ENCODE measurements at places on chromosomes 11 and 22.
A peak's percentile ranks its signal among the peaks of the same experiment; 100 is the strongest.

GRCh38 chr11:12274558-12275197, 102.7 kb upstream of the PARVA start:
- no peak for DNase-seq

- no peak for DNase-seq
Observed at GRCh38 chr11:107988397-107989158, 20.1 kb upstream of the CUL5 start.

DNA sequence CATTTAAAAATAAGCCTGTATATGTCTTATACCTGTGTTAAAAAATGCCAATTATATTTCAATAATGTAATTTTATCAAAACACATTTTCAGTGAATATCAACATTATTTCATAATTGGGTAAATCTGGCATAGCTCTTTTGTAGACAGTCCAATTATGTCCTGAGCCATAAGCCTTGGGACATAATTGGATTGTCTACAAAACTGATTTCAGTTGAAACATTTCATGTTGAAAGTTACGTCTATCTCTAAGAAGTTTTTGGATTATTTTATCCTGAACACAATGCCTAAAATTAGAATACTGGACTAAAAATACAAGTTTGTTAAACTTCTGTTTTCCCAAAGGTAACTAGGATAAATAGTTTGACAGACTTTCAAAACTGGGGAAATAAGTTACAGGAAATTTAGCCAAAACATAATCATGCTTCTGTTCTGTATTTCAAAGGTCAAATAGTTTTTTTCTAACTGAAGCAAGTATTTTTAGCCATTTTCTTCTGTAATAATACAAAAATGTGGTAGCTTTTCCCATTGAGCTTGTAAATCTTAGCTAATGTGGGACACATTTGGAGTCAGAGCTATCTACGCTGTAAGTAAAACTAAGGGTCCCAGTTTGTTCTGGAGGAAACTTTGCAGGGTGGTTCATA, 100.7 kb upstream of the BIRC3 start:
- no peak for DNase-seq

- DNase-seq, result peak; percentile 85
Observed at GRCh38 chr11:86218125-86219084, 26.1 kb upstream of the EED start.

- DNase-seq, result no peak
Observed at GRCh38 chr22:25663654-25664053, 78.3 kb upstream of the MYO18B start.

GRCh38 chr22:42686756-42687491, 33.7 kb downstream of the A4GALT start:
- no peak for DNase-seq

- DNase-seq, result no peak
Observed at GRCh38 chr22:20590477-20591294, 83.3 kb downstream of the MED15 start.

DNA sequence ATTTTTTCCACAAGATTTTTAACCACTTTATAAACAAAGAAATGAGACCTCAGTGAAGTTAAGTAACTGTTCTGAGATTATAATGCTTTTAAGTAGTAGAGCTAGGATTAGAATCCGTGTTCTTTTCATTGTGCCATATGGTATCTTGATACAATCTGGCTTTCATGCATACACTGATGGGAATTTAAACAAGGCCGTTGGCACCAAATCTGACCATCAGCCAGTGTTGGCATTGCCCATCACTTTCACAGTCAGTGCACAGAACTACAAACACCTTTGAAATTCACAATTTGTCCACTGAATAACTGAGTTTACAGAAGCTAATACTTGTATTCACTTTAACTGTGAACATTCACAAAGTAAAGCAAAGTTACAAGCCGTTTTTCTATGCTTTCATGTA, 1228.0 kb downstream of the TBC1D22A start:
- no peak for DNase-seq

DNA sequence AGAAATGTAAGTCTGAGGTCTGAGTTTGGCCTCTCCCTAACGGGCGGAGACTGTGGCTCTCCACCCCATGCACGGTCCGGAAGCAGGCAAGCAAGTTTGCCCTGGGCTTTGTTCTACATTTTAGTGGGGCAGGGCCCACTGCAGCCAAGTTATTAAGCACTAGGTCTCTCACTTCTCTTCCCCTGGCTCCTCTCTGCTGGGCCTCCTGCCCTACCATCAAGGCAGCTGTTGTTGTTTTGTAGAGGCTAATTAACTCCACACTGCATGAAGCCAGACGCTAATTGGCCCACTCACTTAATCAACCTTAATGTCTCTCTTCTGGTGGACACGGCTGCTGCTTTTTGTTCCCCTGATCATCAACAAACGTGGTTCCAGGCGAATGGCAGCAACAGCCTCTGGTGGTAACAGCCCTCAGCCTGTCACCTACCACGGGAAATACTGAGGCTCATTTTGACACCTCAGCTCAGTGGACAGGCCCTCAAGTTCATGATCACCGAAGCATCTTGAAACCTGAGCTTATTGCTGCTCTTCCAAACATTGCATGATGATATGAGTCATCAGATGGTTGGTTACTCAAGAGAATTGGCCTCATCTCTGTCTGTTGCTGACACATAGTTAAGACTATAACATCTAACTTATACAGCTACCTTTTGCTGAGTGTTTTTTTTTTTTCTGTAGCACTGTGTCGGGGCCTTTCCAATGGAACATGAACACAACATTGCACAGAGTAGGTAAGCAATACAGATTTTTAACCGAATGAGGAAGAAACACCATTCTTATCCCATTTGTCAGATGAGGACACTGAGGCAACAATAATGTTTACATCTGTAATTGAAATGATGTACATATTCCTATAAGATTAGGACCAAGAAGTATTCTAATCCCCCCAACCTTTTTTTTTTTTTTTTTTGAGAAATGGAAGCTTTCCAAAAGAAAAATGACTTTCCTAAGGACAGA, 20.8 kb upstream of the LMO2 start:
- DNase-seq, result peak; percentile 93

DNA sequence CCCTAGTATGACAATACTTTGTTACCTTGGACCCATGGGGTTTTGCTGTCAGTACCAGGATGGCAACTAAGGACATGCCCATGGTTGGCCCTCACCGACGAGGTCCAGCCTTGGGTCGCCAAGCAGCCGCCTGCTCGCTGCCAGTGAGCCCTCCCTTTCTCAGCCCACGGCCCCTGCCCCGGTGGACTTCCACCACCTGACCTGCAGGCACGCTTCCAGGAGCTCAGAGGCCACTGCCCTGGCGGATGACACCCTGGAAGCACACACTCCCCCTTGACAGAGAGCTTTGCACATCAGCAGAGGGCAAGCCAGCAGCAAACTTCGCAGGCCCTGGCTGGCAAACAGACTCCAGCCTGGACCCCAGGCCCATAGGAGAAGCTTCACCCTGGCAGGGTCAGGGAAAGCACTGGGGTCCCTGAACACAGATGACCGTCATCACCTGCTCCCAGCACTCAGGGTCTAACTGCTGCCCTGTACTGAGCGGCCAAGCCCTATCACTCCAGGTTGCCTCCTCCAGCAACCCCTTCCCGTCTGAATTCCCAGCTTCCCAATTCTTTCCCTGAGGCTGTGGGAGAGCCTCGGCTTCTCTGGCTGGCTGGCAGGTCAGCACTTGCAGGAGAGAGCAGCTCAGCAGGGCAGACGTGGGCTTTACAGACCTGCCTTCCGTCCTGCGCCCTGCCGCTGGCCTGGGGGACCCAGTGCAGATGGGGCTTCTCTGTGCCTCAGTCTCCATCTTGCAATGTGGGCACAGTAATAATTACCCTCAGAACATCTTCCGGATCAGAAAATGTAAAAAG, 2.7 kb upstream of the PPARA start:
- DNase-seq, result no peak

GRCh38 chr11:108916935-108917334, 252.1 kb downstream of the DDX10 start:
- no peak for DNase-seq
